Fibroblast of villous mesenchyme (primary cell): ENCODE measurements at places on chromosomes 5 and 9. TPM values are rescaled to one million over a fixed set of nuclear protein-coding genes. Genes with fewer than 3 reads are reported as not detected.
A peak's percentile ranks its signal among the peaks of the same experiment; 100 is the strongest.

- DNase-seq = peak; percentile 29
These were observed 77.4 kb downstream of the ZNF618 start for GRCh38 chr9:113953531-113953930.

The TAS2R1 gene
- total RNA-seq = 0.32 and 0.43 TPM in 2 replicates

The MTRR gene
- 33.2 and 41.5 TPM in 2 replicates for total RNA-seq

The SYK gene
- total RNA-seq = not detected in 2 replicates

The OR1B1 gene
- total RNA-seq = not detected in 2 replicates

DNA sequence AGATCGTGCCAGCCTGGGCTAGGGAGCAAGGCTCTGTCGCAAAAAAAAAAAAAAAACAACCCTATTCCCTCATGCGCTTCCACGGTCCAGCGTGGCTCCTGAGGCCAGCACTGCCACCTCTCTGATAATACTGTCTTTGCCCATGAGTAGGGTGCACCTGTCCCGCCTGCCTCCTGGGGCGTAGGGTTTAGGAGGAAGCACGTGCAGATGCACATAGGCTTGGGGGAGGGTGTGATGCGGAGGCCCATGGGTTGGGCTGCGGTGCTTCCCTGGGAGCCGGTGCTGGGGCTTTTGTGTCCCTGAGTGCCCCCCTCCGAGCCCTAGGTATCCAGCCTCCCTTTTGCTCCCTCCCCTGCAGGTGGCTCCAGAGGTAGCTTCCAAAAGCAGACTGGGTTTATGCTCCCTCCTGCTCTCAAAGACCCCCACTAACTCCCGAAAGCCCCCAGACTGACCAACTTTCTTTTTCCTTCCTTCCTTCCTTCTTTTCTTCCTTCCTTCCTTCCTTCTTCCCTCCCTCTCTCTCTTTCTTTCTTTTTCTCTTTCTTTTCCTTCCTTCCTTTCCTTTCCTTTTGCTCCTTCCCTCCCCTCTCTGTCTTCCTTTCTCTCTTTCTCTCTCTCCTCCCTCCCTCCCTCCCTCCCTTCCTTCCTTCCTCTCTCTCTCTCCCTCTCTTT is 12.8 kb downstream of the FGFR4 start:
- no peak for DNase-seq
